Lower leg skin (tissue), 4 donors: ENCODE measurements at places on chromosomes 5 and 9. TPM values are rescaled to one million over a fixed set of nuclear protein-coding genes. Genes with fewer than 3 reads are reported as not detected.
A peak's percentile ranks its signal among the peaks of the same experiment; 100 is the strongest.

GABRB2 gene
- 0.67 TPM for total RNA-seq

GRCh38 chr5:72539038-72539437 lies 31.8 kb upstream of the ZNF366 start:
- DNase-seq = no peak

- DNase-seq = no peak
Observed at GRCh38 chr5:133934822-133935666, 33.4 kb downstream of the C5orf15 start.

GRCh38 chr9:109422641-109423040 lies 75.5 kb downstream of the PTPN3 start:
- DNase-seq = peak; percentile 69

DNA sequence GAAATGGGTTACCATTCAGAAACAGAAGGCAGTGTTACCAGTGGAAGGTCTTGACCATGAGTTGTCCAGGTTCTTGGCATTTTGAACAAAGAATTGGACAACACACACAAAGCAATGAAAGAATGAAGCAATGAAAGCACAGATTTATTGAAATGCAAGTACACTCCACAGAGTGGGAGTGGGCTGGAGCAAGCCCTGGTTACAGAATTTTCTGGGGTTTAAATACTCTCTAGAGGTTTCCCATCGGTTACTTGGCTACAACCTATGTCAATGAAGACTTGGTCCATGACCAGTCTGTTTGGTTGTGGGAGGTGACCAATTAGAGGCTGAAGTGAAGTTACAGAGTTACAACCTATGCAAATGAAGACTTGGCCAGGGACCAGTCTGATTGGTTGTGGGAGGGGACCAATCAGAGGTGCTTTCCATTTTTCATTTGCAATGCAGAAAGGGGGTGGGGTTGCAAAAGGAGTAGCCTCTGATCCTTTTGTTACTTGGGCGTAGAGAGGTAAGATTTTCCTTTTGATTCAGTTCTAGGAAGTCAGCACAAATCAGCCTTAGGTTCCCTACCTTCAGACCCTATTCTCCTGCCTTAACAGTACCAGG lies 71.7 kb upstream of the SPRY4 start:
- no peak for DNase-seq

EGFLAM gene
- 4.4 TPM for total RNA-seq

TMC1 gene
- 0.46 TPM for total RNA-seq

SPINK4 gene
- total RNA-seq = not detected

- no peak for DNase-seq
Observed at GRCh38 chr9:131667576-131667975, 72.3 kb downstream of the RAPGEF1 start.

OLFML2A gene
- 21.2 TPM for total RNA-seq

- DNase-seq = no peak
Observed at GRCh38 chr9:98899408-98900056, 44.2 kb upstream of the COL15A1 start.

GRCh38 chr9:136901516-136902258 lies 15.4 kb downstream of the TRAF2 start:
- peak; percentile 88 for DNase-seq

GRCh38 chr9:108377881-108378280 lies 477.9 kb downstream of the ACTL7B start:
- no peak for DNase-seq

- no peak for DNase-seq
Observed at GRCh38 chr9:136935651-136936050, 8.9 kb downstream of the FBXW5 start.

DNA sequence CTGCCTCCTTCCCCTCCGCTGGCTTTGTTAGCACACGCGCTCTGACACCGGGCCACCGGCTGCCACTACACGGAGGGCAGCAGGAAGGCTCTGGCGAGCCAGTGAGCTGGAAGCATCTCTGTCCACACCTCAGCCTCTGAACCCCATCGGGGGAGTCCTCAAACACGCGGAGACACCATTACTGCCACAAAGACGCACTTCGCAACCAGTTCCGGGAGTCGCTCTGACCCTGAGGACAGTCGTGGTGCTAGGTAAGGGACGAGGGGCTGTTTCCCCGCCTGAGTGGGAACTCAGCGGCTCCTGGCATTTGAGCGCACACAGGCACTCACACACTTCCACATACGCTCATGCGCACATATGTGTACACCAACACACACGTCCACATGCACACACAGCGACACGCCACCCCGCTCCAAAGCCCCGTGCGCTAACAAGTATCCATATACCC lies 160.0 kb downstream of the C9orf152 start:
- no peak for DNase-seq

DNA sequence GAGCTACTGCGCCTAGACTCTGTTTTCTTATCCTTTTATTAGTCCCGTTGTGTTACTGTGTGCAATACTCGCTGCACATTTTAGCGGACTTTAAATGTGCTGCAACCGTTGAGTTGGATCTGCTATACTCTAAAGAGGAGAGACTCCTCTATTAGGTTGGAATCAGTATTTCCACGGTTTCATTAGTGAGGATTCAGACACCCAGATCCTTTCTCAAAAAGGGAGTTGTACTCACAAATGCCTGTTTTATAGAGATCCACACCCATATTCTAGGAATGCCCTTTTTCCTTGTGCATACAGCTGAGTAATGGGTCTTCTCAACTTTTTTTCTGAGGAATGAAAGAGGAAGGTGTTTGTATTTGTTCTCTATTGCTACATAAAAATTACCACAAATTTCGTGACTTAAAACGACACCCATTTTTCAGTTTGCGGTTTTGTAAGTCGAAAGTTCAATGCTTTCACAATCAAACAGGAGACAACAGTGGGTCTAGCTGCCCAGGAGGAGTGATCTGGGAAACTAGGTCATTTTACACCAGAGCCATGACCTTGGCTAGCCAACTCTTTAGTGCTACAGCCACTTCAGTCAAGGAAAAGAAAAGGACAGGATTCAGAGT lies 52.8 kb upstream of the SLC44A1 start:
- DNase-seq = peak; percentile 43

- DNase-seq = no peak
Observed at GRCh38 chr9:69753830-69754229, 6.0 kb downstream of the PTAR1 start.

PCDHGA4 gene
- 4.3 TPM for total RNA-seq

- DNase-seq = no peak
Observed at GRCh38 chr5:39176759-39177630, 42.4 kb downstream of the FYB1 start.

RGMB gene
- total RNA-seq = 58.5 TPM

AJM1 gene
- 1.7 TPM for total RNA-seq

GRCh38 chr9:89536145-89536574 lies 38.2 kb upstream of the SEMA4D start:
- no peak for DNase-seq

GRCh38 chr5:82339792-82340191 lies 61.6 kb upstream of the RPS23 start:
- no peak for DNase-seq

PCDHB15 gene
- 1.1 TPM for total RNA-seq

SPAAR gene
- total RNA-seq = 0.72 TPM

DNA sequence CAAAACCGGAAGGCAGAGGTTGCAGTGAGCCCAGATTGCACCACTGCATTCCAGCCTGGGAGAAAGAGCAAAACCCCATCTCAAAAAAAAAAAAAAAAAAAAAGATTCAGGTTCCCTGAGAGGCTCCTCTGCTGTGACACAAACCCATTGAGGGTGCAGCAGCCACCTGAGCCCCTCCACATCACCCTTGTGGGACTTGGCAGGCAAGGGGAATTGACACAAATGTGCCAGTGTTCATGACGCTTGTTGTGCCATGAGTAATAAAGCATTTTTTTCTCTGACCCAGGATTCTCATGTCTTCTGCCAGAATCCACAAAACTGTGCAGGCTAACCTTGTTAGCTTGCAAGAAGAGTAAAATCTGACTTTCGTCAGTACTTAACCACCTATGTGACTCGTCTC lies 149.6 kb downstream of the TTC39B start:
- no peak for DNase-seq
